ENCODE measurements at places on chromosomes 3 and 15.

GRCh38 chr3:12318758-12319621, 30.1 kb downstream of the PPARG start:
- no peak for DNase-seq

GRCh38 chr3:184631472-184631861, 69.9 kb downstream of the EPHB3 start:
- DNase-seq = no peak

- DNase-seq = no peak
These were observed 145.7 kb upstream of the CBLB start for GRCh38 chr3:106014518-106014917.

DNA sequence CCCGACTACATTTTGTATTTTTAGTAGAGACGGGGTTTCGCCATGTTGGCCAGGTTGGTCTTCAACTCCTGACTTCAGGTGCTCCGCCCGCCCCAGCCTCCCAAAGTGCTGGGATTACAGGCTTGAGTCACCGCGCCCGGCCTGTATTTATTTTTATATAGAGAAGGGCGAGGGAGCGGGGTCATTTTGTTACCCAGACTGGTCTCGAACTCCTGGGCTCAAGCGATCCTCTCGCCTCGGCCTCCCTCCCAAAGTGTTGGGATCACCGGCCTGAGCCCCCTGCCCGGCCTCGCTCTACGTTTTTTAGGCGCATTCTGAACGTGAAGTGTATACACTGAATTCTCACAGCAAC, 514 bp upstream of the PPP4R2 start:
- no peak for DNase-seq

DNA sequence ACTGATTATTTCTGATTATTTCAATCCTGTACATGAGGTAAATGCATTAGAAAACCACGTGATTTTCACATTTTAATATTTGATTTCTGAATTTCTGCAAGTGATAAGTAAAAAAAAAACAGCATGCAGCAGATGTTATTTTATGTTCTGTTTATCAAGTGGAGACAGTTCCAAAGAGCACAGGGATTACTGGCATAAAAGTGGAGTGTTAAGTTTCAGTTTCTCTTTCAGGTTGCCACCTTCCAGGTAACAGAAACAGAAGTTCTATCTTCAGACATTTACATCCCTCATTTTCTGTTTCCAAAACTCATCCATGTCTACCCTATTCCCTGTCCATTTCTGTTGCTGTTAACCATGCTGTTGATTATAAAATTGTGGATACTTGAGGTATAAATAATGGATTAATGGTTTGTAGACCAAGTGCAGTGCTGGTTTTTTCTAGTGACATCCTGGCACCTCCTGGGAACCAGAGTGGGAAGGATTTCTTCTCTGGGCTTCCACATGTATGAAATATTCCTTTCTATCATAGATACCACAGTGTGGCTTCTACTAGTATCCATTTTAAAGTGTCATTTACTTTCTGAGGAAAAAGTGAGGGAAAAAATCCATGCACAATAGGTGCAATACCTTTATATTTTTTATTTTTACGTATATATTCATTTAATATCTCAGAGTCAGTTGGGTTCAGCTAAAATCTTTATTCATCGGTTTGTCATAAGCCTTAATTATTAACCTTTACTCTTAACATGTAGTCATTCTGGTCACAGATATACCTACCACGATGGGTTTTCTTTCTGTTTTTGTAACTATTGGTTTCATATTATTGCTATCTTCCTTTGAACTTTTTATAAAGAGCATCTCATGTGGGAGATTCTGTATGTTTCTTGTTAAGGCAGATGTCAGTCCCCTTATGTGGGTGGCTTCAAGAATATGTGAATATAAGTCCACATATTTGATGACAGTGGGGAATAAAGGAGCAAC, 1010.0 kb downstream of the SQOR start:
- DNase-seq = no peak

- DNase-seq = no peak
These were observed 68.0 kb upstream of the TAMM41 start for GRCh38 chr3:11914651-11915050.

GRCh38 chr3:173976281-173976680, 578.7 kb downstream of the NLGN1 start:
- DNase-seq = no peak

GRCh38 chr15:41933771-41934170, 38.6 kb downstream of the EHD4 start:
- no peak for DNase-seq

GRCh38 chr3:61530355-61530754, 31.0 kb upstream of the PTPRG start:
- DNase-seq = peak; percentile 7

- peak; percentile 66 for DNase-seq
These were observed 2.5 kb downstream of the ANP32A start for GRCh38 chr15:68818066-68818768.

- no peak for DNase-seq
These were observed 48.6 kb upstream of the ATOSA start for GRCh38 chr15:52727815-52728214.

- DNase-seq = no peak
These were observed 246.6 kb downstream of the IL20RB start for GRCh38 chr3:137204409-137204808.

DNA sequence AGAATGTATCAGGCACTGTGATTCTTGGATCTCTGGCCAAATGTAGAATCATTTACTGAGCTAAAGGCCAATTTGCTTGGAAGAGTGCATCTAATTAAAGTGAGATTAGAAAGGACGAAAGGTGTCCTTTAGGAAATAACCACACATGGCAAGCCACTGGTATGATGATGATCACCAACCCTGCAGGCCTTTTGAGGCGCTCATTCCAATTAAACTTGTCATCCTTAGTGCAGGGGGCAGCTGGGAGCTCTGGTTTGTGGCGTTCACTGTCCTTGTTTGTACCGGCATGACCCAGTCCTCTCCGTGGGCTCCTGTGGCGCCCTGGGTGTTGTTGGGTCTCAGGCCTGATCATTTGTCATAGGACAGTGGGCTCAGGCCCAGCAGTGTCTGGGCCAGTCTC, 11.0 kb downstream of the LIMD1 start:
- DNase-seq = no peak

All from activated naive CD4-positive, alpha-beta T cell treated with anti-CD3 and anti-CD28 coated beads, Interleukin-2, amount 50 U/mL, for 72 hours (primary cell).